Effector CD8-positive, alpha-beta T cell (primary cell): ENCODE measurements at places on chromosomes 7 and 10.

GRCh38 chr7:104130726-104131125 lies 77.1 kb downstream of the ORC5 start:
- DNase-seq = no peak

- DNase-seq = no peak
Measured at GRCh38 chr7:45609180-45609579, 35.0 kb downstream of the ADCY1 start.

- no peak for DNase-seq
Measured at GRCh38 chr7:122750389-122750788, 47.7 kb upstream of the RNF148 start.

- no peak for DNase-seq
Measured at GRCh38 chr7:50664461-50664922, 99.3 kb upstream of the DDC start.

GRCh38 chr10:80540981-80541750 lies 3.5 kb downstream of the SH2D4B start:
- DNase-seq = no peak

DNA sequence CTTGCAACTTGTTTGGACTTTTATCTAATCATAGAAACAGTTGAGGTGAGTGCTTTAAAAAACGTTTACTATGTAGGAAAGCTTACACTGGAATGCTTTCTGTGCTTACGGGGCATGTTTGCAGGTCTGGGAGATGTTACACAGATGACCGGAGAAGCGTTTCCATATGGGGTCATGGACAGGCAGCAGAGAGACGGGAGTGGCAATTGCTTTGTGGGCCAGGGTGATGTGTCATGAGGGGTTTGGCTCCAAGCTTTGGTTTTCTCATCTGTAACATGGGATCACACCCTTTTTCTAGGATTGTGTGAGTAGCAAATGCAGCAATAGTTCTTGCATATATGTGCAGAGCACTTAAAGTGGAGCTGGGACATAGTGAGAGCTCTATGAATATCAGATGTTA lies 174.8 kb upstream of the MKI67 start:
- DNase-seq = no peak

GRCh38 chr10:72330069-72330426 lies 24.7 kb downstream of the DNAJB12 start:
- no peak for DNase-seq

DNA sequence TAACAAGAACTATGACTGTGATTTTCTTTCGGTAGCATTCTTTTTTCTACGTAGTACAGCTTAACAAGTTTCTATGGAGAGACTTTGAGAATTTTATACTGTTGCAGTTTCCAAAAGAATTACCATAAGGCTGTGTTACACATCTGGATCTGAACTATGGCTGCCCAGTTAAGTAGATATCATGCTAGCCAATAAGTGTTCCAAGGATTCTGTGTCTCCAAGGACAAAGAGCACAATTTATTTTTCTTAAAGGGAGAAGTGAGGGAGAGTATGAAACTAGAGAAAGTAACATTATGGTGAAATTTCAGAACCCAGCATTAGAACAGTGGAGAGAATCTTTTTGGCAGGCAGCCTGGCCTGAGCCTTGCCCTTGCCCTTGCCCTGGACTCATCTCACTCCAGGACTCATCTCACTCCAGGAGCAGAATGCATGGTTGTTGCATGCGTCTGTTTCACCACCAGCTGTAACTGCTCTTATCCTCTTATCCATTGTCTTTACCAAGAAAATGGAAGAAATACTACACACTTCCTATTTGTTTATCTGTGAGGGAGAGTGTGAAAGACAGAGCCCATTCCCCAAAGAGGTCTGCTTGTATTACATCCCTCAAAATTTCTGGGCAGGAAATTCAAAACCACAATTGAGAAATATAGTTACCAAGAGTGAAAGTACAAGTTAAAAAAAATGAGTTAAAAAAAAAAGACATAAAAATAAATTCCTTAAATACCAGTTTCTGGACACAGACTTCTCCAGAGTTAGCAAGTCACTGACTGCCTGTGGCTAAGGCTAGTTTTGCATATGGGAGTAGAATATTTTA lies 1067.5 kb downstream of the NRG3 start:
- DNase-seq = no peak
